AML-193 (cell line): ENCODE measurements at places on chromosomes 2 and 18.

GRCh38 chr2:144382849-144383248 is 137.1 kb downstream of the ZEB2 start:
- DNase-seq = peak; percentile 98

DNA sequence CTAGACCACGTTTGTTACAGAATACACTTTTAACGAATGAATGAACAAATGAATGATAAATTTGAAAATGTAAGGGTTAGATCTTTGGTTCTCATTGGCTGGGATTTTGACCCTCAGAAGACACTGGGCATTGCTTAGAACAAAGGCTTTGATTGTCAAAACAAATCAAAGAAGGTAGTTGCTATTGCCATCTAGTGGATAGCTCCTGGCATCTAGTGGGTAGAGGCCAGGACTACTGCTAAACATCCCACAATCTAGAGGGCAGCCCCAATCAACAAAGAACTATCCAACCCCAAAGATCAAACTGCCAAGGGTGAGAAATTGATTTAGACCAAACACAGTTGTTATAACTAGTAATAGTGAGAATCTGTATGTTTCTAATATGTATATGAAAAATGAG is 552.3 kb downstream of the KCNJ3 start:
- peak; percentile 1 for DNase-seq

DNA sequence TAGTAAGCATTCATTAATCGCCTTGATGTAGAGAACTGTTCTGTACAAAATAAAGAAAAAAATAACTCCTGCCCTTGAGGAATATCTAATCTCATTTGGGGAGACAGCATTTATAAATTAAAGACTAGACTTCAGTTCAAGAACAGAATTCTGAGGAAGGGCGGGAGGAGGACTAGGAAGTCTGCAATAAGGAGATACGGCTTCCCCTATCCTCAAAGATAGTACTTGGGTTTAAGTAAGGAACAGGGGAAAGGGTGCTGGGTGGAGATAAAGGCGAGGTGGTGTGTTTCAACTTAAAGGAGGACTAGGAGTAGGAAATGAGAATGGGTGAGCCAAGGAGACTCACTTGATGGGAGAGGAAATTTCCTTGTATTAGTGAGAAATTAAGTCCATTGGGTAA is 121.9 kb upstream of the MSTN start:
- no peak for DNase-seq

DNA sequence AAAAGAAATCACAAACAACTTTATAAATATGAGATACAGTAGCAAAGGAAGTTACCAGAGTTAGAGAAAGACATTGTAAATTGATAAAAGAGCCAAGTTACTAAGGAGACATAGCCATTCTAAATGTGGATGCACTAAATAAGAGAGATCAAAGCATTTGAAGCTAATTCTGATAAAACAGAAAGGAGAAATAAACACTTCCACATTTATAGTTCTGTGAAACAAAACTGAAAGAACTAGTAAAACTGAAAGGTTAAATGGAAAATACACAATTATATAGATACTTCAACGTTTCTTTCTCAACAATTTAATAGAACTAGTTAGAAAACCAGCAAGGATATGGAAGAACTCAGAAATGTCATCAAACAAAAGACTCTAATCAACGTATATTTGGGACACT is 309.0 kb upstream of the CDH2 start:
- DNase-seq = no peak

- no peak for DNase-seq
These were observed 738.6 kb downstream of the ERBB4 start for GRCh38 chr2:211800001-211800400.

GRCh38 chr2:212726403-212726802 is 187.8 kb upstream of the ERBB4 start:
- DNase-seq = no peak

GRCh38 chr18:46497129-46497528 is 159.9 kb downstream of the LOXHD1 start:
- DNase-seq = peak; percentile 9
